ENCODE measurements at places on chromosomes 7 and 10.

- DNase-seq, result no peak
Measured at GRCh38 chr10:88994019-88994418, 3.4 kb downstream of the FAS start.

GRCh38 chr7:142587578-142588191 lies 161.6 kb upstream of the PRSS1 start:
- DNase-seq, result no peak

DNA sequence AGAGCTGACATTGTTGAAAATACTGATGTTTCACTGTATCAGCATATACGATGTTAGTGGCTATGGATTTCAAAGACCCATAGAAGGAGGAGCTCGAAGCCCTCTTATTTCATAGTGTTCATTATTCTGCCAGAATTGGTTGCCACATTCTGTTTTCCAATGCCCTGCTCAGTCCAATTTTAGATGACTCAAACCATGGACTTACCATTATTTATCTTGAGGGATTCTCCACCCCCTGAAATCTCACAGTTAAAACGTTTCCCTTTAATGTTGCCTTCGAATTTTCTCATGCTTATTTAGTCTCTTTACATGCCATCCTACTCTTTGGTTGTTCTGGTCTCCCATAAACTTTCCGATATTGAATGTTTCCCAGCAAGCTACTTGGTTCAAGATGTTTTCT lies 264.5 kb downstream of the HDAC9 start:
- no peak for DNase-seq

DNA sequence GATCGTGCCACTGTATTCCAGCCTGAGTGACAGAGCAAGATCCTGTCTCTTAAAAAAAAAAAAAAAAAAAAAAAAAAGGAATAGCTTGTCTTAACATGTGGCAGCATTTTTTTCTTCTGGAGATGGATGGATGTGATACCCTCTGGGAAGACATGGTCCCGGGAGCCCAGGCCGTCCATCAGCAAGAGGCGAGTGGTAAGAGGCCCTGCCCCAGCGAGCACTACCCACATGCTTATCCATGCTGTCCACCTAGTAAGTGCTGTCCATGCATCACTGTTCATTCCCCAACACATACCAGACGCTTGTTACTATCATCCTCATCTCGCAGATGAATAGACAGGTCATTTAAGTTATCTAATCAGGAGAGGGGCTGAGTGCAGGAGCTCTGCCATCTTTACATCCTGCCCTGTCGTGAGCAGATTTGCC lies 12.9 kb downstream of the ATP6V1F start:
- no peak for DNase-seq

DNA sequence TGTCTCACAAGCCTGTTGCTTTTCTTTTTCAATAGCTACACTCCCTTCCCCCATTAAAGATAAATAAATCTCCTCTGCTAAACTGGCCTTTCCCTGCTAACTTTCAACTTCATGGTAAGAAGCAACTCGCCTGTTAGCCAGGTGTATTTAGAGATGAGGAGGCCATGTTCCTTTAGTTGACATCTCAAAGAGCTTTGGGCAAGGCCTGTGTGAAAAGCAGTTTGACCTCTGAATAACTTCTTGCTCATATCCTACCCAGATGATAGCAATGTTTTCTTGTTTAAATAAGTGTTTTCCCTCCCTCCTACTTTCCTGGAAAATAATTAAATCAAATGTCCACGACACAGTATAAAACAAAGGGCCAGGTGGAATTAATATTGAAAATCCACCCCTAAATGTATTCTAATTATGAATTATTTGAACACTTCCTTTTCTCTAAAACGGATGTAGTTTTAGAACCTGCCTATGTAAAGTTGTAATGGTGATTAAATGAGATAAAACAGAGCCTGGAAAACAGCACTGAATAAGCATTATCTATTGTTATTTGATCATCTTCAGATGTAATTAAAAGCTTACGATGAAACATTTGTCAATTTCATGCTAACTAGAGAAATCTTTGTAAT lies 78.5 kb downstream of the HGF start:
- no peak for DNase-seq

- DNase-seq, result no peak
Measured at GRCh38 chr10:29734640-29734961, 99.8 kb upstream of the SVIL start.

DNA sequence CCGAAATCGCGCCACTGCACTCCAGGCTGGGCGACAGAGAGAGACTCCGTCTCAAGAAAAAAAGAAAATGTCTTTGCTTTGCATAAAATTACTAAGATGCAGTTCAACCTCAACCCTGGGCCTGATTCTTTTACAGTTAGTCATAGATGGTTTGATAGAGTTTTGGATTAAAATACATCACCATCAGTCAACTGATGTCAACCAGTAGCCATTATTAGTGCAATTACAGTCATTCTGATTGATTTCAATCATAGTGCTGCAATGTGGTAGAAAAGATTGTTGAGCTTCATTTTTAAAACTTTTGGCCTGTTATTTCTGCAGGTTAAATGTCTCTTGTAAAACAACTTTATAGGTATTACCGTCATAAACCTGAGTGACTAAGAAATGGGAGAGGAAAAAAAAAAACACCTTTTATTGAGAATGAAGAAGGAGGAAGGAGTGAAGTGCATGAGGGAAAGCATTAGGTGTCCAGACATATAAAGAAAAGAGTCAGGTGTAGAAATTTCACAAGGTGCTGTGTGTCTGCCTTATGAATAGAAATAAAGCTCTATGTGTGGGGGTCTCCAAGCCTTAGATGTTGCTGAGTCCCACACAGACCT lies 150.6 kb downstream of the TRIL start:
- no peak for DNase-seq

- DNase-seq, result no peak
Measured at GRCh38 chr7:70704831-70705346, 427.1 kb upstream of the GALNT17 start.

DNA sequence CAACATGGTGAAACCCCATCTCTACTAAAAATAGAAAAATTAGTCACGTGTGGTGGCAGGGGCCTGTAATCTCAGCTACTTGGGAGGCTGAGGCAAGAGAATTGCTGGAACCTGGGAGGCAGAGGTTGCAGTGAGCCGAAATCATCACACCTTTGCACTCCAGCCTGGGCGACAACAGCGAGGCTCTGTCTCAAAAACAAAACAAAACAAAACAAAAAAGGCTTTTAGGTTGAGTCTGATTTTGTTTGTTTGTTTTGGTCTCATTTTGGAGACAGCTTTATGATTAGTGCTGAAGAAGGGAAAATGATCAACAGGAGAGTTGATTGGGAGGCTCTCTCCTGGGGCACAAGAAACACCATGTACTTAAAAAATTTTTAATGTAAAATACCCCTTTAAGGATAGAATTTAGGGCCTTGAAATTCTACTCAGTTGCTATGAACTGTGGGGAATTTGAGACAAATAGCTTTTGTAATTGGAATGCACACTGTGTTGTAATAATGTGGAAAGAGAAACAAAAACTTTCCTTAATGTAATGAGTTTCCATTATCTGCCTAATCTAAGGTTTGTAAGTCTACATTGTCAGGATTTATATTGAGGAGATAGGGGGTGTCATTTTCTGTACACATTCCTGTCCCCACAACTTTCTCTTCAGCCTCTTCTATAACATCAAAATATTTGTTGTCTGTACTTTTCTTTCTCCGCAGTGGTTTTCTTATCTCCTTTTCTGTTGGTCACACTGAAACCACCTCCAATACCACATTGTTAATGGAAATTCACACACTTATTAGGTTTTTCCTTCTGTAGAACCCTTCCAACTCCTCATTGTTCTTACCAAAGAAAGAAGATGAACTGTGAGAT lies 41.3 kb downstream of the ARID5B start:
- no peak for DNase-seq

DNA sequence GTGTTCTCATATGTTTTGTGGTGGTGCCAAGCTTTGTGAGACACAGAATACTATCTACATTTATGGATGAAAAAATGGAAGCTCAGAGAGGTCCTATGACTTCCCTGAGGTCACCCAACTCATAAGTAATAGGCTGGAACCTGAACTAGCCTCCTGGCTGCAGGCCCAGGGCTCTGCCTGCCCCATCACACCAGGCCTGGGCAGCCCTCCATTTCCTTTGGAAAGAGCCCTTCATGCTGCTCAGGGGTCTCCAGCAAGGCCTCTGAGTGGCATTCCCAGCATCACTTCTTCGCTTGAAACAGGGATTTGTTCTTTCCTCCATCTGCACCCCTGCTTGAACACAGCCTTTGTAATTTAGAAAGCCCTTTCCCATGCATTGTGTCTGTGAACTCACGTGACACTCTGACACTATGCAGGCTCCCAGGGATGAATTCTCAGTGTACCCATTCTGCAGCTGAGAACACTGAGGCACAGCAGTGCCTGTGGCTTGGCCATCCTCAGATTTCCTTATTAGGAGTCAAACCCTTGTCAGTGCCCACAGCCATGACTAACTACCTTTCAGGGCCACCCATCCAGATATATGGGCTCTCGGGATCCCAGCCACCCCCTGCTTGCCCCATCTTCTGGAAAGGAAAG lies 127.8 kb upstream of the PPIF start:
- DNase-seq, result no peak

DNA sequence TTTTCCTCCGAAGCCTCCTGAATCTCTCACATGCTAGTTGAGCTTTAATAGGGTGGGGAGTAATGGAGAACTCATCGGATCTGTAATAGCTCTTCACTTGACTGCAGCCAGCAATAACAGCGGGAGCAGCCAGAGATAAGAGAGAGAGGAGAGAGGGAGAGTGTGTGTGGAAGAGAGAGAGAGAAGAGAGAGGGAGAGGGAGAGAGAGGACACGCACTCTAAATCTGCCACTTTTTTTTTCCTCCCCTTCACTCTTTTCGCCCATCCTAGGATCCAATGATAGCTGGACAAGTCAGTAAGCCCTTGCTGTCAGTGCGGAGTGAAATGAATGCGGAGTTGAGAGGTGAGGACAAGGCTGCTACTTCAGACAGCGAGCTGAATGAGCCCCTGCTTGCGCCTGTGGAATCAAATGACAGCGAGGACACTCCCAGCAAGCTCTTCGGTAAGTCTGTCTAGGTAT lies 107.9 kb downstream of the POU6F2 start:
- DNase-seq, result no peak

DNA sequence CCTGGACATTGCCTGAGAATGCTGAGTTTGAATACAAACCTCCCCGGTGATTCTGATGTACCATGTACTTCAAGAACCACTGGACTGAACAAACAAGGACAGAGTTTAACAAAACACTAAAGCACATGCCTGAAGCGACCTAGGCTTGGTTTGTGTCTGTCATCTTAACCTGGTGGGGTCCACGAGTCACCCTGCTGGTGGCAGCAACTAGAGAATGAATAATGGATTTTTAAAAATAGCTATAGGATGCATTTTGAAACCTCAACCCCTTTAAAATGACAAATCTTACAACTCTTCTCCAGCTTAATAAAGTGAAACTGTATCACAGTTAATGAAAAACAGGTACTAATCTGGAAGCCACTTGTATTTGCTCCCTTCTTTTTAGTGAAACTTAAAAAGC lies 25.2 kb downstream of the CDHR3 start:
- DNase-seq, result no peak

DNA sequence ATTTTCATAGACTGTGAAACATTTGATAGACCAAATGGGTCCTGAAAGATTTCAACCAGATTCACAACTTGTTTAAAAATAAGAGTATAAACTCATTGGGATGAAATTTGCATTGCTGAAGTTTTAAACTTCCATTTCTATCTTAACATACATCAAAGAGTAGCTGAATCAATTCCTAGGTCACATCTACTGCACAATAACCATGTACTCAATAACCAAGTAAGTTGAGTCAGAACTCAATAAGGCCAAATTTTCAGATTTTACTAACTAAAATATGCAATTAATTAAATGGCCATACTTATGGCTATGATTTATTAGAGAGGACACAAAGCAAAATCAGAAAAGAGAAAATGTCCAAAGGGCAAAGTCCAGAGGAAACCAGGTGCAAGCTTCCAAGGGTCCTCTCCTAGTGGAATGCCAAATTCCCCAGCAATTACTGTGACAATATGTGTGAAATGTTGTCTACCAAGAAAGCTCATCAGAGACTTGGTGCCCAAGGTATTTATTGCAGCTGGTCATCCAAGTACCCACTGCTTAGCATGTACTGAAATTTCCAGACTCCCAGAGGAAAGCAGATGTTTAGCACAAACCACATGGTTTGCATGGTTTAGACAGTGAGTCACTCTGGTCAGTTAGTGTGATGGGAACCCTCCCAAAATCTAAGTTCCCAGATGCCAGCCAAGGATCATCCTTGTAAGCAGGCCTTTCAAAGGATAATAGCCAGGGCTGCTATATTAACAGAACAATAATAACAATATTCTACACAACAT lies 238.9 kb downstream of the IPMK start:
- no peak for DNase-seq

DNA sequence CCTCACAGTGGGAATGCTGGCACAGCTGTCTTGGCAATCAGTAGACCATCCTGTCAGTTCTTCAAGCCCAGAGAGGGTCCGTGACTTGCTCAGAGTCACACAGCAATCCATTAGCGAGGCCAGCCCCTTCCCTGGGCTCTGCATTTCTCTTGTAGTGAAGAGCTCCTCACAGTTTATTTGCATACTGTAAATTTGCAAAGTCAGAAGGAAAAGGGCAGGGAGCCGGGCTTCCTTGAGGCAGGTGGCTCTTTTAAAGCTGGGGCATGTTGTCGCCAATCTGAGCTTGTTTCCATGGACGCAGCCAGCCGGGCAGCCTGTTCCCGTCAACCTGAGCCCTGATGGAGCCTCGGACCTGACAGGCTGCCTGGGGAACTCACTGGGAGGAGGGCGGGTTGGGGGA lies 123.4 kb downstream of the CUX1 start:
- DNase-seq, result no peak

- DNase-seq, result no peak
Measured at GRCh38 chr10:97651773-97652172, 11.3 kb downstream of the PI4K2A start.

- no peak for DNase-seq
Measured at GRCh38 chr7:23022258-23022769, 8.4 kb upstream of the HYCC1 start.

DNA sequence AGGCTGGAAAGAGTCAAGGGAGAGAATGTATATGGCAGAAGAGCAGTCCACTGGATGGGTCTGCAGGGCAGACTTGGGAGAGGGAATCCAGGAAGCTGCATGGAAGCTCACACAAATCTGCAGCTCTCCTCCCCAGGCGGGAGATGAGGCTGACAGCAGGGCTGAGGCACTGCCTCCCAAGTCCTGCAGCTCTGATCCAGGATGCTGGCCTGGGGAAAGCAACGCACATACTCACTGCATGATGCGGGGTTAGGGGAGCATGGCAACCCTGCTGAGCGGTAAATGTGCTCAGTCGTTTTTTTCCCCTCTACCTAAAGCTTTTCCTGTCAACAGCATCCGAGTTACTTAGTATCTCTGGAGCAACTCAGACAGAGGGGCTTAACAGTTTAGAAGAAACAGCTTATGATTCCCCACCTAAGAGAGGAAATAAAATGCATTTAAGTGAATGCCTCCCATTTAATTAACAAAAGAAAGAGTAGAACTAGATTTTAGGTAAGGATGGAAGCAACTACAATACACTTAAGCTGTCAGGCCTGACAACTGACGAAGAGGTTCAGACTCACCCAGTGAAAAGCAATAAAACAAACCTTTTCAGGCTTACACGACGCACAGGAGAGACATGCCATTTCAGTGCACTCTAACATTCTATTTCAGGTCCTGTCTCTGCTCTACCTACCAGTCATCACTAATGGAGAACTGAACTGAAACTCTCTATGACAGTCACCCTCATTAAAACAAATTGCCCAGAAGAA lies 37.0 kb downstream of the CHCHD3 start:
- no peak for DNase-seq
